SK-MEL-5 (cell line): ENCODE measurements at places on chromosomes 6 and 20.
A peak's percentile ranks its signal among the peaks of the same experiment; 100 is the strongest.

GRCh38 chr6:134254118-134254517 is 63.8 kb downstream of the SGK1 start:
- no peak for DNase-seq

DNA sequence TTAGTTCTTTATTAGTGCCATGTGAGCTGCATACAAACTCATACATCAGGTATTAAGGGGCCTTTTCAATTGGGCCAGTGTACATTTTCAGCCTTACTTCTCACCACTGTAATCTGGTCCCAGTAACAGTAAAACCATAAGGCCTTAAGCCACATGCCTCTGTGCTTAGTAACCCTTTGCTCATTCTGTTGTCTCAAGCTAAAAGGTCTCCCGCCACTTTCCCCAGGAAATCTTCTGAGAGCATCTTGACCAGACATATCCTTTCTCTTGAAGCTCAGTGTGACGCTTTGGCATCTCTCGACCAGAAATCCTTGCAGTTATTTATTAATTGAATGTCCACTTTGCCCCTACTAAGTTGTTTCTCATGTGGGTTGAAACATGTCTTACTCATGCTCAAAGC is 68.0 kb downstream of the CYP39A1 start:
- DNase-seq, result no peak

DNA sequence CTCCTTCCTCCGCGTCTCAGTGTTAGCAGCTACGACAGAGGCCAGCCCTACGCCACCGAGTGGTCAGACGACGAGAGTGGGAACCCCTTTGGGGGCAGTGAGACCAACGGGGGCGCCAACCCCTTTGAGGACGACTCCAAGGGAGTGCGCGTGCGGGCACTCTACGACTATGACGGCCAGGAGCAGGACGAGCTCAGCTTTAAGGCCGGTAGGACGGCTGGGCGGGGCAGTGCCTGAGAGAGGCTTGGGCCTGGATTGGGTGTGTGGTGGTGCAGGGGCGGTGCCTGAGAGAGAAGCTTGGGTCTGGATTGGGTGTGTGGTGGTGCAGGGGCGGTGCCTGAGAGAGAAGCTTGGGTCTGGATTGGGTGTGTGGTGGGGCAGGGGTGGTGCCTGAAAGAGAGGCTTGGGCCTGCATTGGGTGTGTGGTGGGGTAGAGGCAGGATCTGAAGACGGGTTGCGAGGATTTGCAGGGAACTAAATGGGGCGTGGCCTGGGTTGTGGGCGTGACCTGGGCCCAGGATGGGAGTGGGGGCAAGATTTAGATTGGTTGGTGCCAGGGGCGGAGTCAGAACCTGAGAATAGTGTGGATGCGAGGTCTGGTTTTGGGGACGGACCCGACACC is 24.4 kb downstream of the SPDEF start:
- no peak for DNase-seq

GRCh38 chr20:59633656-59634251 is 29.4 kb downstream of the PHACTR3 start:
- no peak for DNase-seq

DNA sequence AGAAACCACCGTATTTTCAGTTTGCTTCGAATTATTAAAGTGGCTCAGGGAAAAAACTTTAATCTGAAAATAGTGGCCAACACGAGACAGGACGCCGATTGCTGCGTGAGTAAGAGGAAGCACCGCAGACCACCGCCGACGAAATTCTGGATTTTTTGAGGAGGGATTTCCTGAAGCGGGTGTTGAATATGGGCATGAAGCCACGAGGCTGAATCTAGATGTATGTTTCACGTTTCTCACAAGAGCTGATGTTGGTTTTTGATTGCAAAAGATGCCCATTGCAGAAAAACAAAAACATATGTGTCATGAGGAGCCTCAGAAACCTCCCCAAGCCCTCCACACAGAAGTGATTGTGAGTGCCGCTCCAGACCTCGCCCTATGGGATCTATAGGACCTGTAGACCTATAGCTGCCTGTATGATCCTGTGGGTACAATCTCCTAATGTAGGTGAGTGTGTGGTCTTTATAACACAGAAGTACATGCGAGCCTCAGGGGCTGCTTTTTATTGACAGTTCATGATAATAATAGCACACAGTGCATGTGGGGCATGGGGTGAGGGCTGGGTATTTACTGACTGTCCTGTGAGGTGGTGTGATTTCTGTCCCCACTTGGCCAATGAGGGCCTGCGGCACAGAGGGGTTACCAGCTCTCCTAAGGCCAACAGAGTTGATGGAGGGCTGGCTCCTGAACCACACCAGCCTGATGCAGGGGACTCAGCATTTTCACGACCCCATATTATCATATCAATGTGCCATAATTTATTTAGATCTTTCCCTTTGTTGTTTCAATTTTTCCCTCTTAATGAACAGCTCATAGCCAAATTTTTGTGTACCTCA is 243.9 kb downstream of the DLL1 start:
- no peak for DNase-seq

DNA sequence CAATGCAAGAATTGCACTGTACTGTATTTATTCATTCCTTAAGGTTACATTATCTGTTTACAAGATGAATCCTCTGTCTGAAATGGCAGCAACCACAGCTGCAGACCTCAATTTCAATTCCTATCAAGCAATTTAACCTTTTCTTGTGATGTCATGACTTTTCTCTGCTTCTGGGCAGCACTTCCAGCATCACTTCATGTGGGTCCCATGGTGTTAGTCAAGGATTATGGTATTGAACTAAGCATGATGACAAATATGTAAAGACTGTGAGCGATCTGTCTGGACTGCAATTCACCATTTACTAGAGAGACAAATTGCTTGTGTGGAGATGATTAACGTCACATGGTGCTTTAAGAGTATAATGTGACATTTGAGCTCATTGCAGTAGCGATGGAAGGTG is 90.5 kb upstream of the CCN2 start:
- no peak for DNase-seq

DNA sequence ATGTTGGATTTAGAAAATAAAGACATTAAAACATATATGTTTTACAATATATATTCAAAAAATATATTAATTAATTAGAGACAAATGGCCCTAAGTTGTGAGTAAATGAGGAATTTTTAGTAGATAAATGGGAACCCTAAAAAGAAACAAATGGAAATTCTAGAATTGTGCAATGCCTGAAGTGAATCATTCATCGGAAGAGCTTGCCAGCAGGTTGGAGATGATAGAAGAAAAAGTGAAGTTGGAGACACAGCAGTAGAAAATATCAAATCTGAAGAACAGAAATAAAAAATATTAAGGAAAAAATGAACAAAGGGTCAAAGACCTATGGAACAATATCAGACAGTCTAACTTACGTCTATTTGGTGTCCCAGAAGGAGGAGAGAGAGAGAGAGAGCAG is 109.4 kb upstream of the NEDD9 start:
- DNase-seq, result no peak

DNA sequence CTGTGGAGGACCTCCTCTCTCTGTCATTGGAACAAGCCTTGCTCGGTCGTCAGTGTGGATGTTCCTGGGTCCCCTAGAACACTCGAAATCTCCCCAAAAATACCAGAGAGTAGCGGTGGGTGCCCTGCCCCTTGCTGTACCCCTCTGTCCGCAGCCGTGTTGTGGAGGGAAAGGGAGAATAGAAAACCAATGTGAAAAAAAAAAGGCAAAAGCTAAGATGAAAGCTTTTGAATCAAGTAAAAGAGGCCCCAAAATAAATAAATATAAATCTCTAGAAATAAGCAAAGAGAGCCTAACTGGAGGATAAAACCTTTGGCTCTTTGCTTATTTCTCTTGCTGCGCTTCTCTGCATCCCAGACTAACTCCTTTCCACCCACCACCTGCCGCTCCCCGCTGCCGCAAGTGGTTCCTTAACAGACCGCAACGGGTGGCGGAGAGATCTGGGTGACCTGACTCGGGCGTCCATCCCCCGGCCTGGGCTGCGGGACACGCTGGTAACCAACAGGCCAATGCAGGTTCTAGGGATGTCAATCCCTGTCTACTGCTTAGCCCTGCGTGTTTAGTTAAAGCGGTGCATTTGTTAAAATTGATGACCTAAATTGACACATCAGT is 110.0 kb downstream of the GPX5 start:
- no peak for DNase-seq

DNA sequence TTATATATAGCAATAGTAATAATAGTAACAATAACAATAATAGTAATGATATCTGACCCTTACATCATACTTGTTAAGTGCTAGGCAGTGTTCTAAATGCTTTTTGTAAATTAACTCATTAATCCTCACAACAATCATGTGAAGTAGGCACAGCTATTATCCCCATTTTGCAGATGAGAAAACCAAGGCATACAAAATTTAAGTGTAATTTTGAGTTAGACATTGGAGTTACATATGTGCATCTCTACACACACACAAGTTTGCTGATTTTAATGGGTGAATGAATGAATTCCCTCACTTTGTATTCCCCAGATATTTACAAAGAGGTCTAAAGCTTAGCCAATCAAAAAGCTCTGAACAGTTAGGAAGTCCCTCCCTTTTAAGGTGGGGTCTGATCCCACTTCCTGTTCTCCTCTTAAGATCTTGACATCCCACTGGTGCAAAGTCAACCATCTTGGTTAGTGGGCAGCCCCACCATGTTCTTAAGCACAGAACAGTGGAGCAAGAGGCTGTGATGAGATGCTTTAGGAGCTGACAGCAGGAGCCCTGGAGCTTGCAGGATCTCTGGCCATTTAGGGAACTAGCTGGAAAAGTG is 85.3 kb upstream of the FOXP4 start:
- DNase-seq, result peak; percentile 26

GRCh38 chr6:149357726-149358538 is 40.4 kb downstream of the TAB2 start:
- DNase-seq, result no peak

DNA sequence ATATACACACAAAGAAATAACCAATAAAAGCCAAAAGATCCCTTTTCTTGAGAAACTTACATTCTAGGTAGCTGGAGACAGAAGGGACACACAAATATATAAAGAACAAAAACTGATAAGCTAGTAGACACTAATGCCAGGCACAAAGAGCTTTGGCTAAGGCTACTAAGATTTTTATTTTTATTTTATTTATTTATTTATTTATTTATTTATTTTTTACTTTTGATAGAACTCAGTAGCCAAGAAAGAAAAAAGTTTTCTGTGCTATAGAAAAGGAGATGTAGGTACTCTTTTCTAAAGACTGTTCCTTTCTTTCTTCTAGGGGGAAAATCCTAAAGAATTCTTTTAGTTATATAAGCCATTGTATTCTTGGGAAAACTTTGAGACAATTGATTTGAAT is 34.1 kb downstream of the THEMIS start:
- no peak for DNase-seq

- DNase-seq, result no peak
Measured at GRCh38 chr6:11727998-11728961, 50.3 kb downstream of the ADTRP start.

DNA sequence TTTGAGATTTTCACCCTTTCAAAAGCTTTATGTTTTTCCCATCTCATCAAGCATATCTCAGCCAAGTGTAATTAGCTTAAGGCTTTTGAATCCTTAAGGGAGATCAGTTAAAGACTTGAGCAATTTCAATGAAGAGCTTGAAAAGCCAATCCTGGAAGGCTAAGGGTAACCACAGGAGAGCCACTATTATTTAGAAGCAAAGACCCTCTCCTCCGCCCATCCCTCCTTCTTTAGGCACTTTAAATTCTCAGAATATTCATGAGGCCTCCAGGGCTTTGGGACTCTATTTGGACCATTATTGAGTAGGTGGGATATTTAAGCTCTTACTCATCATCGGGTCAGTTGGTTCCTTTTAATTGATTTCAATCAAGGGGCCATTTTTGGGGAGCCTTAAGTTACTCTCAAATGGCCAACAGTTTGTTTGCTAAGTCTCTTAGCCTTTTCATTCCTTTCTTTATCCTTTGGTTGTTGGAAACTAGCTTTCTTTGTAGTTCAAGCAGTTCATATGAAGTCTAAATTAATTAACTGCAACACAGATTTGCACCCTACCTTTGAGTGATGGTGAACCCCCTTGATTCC is 567.2 kb downstream of the KIF16B start:
- DNase-seq, result no peak

DNA sequence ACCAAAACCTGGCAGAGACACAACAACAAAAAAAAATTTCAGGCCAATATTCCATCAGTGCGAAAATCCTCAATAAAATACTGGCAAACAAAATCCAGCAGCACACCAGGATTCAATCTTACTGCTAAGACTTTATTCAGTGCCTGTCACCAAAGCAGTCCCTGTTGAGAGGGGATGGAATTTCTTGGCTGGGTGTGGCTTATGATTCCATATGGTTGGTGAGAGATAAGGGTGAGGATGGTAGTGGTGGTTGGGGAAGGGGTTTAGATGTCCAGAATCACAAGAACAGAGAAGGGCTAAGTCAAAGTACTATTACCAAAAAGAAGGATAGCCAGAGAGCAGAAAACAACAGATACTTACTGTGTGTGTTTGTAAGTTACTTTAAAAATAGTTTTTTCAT is 152.8 kb upstream of the SLC35B3 start:
- no peak for DNase-seq

DNA sequence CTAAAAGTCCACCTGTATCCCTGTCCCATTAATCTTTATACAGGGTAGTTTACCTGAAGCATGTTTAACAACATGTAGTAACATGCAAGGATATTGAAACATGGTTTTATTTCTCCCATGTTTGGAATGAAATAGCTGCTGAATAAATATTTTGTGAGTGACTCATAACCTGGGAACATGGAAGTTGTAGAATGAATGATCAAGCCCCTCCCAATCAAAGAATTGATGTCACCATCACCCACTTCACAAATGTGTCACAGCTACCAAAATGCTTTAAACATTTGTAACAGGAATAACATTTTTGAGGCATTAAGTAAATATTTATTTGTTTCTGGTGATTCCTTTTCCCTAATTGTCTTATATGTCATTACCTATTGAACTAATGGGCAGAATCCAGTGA is 58.9 kb upstream of the TNFAIP3 start:
- DNase-seq, result no peak

- no peak for DNase-seq
Measured at GRCh38 chr6:72267470-72267869, 354.4 kb upstream of the KCNQ5 start.

GRCh38 chr6:15171026-15171425 is 74.8 kb upstream of the JARID2 start:
- no peak for DNase-seq
